ENCODE measurements at places on chromosomes 2 and 18. TPM values are rescaled to one million over a fixed set of nuclear protein-coding genes. Genes with fewer than 3 reads are reported as not detected.

OTOF gene
- not detected for total RNA-seq

- DNase-seq, result no peak
Observed at GRCh38 chr2:14759082-14759481, 126.6 kb downstream of the LRATD1 start.

MC5R gene
- not detected for total RNA-seq

ZAP70 gene
- 0.70 TPM for total RNA-seq

DNA sequence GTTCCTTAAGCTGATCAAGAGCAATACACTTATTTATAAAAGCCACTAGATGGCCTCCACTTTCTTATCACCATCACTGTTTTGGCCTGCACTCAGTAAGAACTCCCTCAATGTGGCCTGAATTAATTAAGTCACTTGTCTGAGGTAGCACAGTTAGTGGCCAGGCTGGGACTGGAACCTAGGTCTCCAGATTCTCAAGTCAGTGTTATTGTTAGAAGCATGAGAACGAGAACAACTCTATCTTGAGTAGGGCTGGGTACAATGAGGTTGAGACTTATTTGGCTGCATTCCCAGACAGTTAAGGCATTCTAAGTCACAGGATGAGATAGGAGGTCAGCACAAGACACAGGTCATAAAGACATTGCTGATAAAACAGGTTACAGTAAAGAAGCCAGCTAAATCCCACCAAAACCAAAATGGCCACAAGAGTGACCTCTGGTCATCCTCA lies 115.8 kb downstream of the SS18 start:
- DNase-seq, result no peak

TBR1 gene
- total RNA-seq, result not detected

FBXO15 gene
- not detected for total RNA-seq

DNA sequence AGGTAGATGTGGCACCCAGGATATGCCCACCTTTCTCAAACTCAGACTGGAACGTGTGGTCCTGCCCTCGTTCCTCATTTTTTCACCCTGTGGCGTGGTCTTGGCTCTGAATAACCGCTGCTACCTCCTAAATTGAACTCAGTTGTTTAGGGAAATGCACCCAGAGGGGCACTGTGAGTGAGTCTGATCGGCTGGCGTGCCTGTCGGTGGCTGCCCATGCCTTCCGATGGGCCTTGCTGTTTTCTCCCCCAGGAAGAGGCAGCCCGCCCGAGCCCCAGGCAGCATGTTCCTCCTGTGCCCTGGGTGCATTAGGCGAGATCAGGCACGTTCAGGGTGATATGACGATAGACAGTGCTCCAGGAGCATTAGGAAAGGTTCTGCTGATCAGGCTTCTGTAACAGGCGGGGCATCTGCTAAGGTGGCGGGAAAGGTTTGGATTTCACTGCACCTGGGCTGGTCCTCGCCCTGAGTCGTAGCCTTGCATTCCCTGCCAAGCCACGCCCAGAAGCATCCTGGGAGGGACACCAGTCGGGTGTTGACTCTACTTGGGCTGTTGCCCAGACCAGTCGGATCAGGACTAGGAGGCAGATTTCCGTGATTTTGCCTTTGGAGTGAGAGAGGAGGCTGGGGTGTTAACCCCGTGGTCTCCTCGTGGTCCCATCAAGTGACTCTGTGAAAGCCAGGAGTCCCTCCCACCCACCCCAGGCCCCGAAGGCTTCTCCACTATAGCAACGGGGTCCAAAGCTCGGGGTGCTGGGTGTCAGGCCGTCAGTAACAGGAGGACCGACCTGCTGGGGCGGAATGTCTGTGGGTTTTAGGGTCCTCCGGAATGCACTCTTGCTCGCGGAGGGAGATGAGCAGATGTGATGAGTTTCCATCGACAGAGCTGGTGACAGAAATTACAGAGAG lies 75.1 kb downstream of the SH3BP4 start:
- DNase-seq, result peak; percentile 72

GAREM2 gene
- 1.3 TPM for total RNA-seq

IL1A gene
- not detected for total RNA-seq

EIF2AK3 gene
- total RNA-seq, result 4.7 TPM

DNA sequence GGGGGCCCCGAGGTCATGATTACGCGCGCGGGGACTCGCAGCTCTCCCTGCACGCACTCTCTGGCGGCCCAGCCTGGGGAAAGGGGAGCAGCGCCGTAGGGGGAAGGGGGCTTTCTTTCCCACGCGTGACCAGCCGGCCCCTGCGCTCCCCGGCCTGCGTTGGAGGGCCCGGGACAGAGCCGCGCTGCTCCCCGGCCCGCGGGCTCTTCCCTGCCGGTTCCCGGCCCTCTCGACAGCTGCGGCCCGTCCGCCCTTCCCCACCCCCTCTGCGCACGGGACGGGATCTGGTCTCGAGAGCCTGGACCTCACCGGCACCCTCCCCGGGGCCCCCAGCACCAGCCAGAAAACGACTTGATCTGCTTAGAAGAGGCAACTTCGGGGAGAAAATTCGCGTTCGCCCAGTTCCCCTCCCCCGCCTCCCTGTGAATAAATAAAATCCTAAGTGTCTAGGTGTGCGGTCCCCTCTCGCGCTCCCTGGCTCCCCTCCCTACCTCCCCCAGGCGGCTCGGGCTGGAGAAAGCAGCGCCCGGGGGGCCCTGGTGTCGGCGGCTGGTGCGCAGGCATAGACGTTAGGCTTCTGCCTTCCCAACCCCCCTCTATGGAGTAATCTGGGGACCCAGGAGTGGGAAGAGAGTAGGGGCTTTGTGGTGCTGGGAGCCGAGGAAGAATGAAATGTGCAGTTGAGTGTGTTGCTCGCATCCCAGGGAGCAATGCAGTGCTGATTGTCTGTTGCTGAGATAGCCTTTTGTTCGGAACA lies 803 bp upstream of the FIGN start:
- peak; percentile 72 for DNase-seq

CNOT11 gene
- total RNA-seq, result 33.1 TPM

DNA sequence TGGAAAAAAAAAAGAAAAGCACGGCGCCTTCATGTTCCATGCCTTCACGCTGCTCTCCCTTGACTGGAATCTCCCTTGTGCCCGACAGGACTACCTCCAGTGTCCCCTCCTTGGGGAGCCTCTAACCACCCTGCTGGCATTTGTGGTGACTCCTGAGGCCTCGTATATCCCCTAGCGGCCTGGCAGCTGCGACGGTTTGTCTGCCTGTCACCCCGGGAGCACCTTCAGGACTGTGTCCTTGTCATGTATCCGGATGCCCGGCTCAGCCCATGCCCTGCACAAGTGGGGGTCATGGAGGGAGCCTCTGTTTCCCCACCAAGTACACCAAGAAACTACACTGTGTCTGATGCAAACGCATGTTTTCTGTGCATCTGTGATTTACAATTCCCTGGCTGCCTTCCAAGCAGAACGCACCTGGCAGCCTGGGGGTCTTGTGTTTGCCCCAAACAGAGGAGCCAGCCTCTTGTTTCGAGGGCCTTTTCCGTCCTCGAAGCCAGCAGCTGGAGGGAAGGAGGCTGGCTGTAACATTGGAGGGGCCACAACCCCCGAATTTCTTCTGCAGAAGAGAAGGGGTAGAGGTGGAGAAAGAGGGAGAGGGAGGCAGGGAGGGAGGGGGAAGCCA lies 18.9 kb downstream of the TWIST2 start:
- no peak for DNase-seq

GRCh38 chr2:111194835-111195621 lies 74.3 kb downstream of the BCL2L11 start:
- DNase-seq, result no peak

NTSR2 gene
- total RNA-seq, result 0.19 TPM

GRCh38 chr2:30722936-30723725 lies 84.1 kb downstream of the CAPN13 start:
- DNase-seq, result no peak

CYP26B1 gene
- 4.4 TPM for total RNA-seq

DNA sequence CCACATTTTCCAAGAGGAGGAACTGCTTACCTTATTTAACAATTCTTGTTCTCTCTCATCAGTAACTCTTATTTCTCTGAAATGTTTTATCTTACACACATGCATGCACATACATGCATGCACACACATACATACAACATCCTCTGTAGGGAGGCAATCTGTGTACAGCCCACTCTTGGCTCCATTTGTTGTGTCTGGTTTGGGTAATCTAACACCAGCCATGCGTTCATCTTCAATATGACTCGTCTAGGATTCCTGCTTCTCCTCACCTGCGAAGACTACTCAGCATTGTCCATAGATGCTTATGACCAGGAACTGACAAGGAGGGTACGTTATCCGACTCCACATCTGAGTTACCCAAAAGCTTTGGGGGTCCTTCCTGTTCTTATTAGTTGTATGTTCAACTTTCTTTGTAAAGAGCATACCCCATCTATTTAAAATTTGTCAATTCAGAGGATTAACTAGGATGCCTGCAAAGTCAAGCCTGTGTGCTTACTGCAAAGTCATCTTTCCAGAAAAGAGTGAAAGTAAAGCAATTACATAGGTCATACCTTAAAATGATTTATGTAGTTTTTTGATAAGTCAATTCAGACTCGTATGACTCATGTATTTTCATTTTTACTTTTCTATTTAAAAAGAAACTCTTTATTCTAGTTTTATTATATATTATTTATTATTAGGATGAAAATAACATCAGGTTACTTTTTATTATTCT lies 18.2 kb downstream of the LYPD6B start:
- DNase-seq, result no peak

- DNase-seq, result no peak
Observed at GRCh38 chr2:145329971-145330370, 810.1 kb upstream of the ZEB2 start.

DNA sequence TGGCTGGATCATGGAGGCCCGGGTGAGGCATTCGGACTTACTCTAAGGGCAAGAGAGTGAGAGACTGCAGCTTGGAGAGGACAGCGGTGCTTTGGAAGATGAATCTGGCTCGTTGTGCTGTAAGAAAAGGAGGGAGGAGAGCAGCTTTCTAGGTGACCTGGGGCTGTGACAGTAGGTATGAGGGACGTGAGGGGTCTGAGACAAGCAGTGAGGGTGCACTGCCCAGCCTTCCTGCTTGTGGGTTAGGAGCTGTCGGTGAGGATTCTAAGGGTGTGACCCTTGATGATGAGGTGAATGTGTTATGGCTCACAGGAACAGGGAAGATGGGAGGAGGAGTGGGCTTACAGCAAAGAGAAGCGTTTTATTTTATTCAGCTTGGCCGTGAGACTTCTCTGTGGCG lies 27.1 kb upstream of the RHOB start:
- DNase-seq, result no peak

- no peak for DNase-seq
Observed at GRCh38 chr2:224025874-224026273, 13.2 kb downstream of the SERPINE2 start.

DNA sequence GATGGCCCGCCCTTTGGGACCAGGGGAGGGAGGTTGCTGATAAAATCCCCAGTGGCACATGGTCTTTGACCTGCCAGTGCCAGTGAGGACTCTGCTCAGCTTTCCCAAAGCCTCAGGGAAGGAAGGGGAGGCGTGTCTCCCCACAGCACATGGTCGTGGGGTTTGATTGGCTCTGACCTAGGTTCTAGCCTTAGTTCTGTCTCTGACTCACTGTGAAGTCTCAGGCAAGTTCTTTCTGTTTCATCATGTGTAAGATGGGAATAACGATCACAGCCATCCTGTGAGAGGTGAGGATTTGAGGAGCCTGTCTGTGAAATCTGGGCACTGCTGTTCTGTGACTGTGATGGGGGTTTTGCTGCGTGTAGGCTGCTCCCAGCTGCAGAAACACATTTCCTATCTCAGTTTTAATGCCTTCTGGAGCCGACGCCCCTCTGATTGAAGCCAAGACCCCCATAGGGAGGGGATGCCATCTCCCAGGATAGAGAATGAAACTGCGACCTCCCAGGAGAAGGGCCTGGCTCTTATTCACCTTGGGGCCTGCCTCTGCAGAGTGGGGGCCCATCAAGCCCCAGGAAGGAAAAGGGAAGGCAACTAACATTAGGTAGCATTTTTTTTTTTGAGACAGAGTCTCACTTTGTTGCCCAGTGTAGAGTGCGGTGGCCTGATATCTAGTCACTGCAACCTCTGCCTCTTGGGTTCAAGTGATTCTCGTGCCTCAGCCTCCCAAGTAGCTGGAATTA lies 84.0 kb downstream of the DDX1 start:
- DNase-seq, result no peak

TRIB2 gene
- 32.1 TPM for total RNA-seq

CYP27C1 gene
- not detected for total RNA-seq
